ENCODE measurements at places on chromosomes 1 and 21.

DNA sequence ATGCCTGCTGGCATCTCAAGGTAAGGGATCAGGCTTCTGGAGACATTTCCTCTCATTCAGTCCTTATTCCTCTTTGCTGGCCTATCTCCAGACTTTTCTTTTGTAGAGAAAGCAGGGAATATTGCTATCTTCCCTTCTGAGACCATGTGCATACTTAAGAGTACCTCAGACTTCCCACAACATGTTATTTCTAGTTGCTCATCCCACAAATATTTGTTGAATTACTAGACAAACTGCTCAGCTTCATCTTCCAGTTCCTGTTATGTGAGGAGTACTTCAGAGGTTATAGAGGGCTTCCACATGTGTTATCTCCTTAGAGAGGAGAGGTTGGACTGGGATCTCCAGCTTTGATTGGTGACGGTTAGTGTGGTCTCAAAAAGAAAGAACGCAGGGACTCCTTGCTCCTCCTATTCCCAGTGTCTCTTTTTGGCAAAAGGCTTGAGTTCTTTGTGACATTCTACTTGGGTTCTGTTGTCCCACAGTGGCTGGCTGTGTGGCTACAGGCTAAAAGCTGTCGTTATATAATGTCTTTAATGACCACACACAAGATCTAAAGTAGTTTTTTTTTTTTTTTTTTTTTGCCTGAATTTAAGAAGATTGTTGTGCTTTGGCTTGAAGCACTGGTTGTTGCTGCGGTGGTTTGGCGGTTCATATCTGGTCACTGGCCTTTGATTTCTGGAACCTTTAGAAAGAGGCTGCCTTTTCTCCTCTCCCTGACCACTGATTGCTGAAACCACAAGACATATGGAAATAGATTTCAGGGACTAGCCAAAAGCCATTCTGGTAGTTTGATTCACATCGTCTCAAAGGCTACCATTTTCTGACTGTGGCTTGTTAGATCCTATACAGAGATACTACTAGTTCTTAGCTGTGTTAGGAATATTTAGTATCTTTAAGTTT lies 78.7 kb downstream of the FGGY start:
- peak; percentile 92 for DNase-seq

DNA sequence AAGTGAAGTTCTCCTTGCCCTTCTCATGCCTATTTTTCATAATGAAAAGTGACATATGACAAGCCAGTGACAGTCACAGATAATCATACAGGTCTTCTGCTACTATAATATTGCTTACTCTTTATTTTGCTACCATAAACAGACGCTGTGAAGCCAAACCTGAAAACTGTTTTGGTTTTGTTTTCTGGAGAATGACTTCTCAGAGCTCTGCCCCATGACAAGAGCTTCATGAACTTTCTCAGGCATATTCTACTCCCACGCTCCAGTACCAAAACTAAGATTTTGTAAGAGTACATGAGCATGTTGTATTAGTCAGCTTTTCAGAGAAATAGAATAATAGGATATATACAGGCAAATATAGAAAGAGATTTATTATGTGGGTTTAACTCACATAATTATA lies 64.3 kb upstream of the VTCN1 start:
- DNase-seq: peak; percentile 7

GRCh38 chr1:212641956-212642355 lies 33.4 kb downstream of the ATF3 start:
- peak; percentile 50 for DNase-seq

DNA sequence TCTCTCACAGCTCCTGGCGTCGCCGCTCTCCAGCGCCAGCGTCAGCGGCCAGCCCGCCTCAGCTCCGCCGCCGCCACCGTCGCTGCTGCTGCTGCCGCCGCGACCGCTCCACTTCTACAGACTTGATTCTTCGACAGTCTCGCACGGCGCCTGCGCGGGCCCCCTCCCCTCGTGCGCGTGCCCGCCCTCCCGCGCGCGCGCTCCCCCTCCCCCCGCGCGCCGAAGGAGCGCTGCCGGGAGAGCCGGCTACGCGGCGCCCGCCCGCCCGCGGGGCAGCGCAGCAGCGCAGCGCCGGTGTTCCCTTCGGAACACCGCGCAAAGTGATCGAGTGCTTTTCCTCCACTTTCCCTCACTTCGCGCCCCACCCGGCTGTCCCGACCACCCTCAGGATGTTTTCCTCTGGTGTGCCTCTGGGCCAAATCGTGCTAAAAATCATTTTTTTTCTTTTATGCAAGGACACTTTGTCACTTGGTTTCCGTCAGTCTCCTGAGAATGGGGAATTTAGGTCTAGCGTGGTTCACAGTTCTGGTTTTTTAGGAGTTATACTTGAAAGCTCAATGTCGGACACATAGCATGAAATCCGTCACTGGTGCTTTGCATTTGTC lies at the start of gene IRF2BP2:
TSS of gene IRF2BP2 (minus strand) at position 118 of the 605 bp plus-strand sequence. CDS start 684 bp downstream, outside the sequence.
- DNase-seq: peak; percentile 87

- no peak for DNase-seq
Measured at GRCh38 chr1:197632651-197633050, 142.6 kb downstream of the DENND1B start.

GRCh38 chr1:158115126-158115525 lies 65.6 kb upstream of the CD1D start:
- DNase-seq: no peak

- DNase-seq: no peak
Measured at GRCh38 chr1:91734761-91735160, 151.2 kb downstream of the TGFBR3 start.

DNA sequence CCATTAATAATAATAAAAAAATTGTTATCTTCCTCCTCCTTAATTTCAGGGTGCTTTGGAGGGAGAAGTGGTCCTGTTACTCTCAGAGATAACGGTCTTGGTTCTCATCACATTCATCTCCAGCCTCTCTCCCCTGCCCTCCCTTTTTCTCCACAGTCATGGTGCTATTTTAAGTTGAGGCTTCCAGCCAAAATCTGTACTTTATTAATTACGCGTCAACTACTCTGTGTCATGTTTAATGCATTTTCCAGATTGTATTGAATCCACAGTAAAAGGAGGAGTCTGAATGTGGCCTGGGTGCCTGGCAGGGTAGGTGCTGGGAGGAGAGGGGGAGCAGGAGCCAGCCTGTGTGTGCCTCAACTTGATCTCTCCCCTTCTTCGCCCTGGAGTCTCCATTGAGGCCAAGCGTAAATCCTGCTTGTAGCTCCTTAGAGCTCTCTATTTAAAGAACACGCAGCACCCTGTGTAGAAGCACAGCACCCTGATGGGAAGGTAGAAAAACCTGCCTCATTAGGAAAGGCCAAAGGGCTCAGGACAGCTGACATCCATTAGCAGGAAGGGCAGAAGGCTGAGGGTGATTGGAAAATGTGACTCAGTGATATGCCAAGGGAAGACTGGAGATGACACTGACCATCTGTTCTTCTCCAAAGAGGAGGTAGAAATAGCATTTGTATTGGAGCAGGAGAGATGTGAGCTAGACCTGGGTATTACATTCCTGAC lies 82.4 kb downstream of the PLXNA2 start:
- peak; percentile 65 for DNase-seq

GRCh38 chr21:45990741-45991605 lies 9.4 kb downstream of the COL6A1 start:
- no peak for DNase-seq

DNA sequence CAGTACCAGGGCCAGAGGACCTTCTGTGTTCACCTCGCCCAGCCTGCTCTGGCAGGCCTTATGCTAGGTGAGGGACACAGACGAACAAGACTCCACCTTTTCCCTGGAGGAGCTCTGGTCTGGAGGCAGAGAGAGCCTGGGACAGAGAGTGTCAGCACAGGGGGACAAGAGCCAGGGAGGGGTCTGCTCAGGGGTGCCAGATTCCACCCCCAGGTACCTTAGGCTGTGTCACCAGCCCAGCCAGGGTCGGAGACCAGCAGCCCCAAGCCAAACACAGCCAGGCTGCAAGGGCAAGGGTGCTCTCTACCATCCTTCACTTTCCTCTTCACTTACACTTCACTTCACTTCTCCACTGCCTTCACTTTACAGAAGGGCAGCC lies 4.3 kb upstream of the LRP8 start:
- DNase-seq: no peak

DNA sequence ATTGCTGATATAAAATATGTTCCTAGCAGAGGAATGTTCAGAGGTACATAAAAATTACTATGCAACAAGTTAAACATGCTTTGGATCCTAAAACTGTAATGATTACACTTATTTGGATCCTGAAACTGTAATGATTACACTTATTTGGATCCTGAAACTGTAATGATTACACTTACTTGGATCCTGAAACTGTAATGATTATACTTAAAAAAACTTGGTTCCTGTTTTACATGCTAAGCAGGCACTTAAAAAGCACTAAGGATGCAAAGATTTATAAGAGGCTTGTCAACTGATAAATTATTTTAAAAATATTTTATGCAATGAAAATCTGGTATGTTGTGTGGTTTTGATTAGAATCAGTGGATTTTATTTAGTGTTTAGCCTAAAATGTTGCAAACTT lies 47.7 kb downstream of the ZNHIT6 start:
- no peak for DNase-seq

DNA sequence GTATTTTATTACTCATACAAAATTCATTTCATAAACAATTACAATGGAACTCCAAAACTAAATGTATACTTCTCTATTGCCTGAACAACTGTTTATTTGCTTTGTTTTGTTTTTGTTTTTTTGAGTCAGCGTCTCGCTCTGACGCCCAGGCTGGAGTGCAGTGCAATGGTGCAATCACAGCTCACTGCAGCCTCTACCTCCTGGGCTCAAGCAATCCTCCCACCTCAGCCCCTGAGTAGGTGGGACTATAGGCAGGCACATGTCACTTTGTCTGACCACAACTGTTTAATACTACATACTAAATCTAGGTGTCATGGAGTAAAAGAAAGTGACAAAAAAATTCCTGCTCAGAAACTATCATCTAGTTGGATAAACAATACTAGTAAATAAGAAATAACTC lies 49.3 kb downstream of the RAB3GAP2 start:
- no peak for DNase-seq

DNA sequence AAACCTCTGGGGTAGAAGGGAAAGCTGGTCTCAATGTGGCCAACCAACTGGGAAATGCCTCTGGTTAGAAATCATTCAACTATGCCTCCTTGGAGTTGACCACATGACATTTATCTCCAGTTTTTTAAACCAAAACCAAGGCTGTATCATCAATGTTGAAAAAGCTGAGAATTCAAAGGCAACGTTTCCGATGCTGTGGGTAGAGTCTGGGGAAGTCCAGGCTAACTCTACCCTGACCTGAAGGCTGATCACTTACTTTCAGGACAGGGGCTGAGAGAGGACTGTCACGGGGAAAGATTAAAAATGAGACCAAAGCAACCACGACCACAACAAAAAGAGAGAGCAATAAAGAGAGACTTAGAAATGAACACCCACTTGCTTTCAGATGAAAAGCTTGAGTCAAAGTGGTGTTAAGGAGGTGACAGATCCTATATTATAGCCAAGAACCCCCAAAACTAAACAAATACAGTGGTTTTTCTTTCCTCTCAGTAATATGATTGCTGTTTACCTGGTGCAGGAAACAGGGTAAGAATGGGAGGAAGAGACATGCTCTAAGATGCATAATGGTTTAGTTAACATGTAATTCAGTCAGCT lies 90.8 kb upstream of the TNFSF4 start:
- DNase-seq: no peak

DNA sequence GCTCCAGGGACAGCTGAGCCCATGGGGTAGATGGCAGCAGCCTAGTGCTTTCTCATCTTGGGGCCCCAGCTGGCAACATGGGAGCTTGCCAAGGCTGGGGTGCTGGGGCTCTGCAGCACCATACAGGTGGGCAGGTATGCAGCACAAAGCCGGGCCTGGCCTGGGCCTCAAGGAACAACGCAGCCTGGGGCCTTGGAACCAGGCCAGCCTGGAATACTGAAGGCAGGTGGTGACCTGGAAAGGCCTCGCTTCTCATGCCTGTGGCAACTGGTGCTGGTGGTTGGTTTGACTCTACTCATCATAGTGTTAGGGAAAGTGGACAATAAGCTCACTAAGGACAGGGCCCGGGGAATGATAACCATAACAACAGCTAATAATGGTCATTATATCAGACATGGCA lies 27.0 kb upstream of the SDHB start:
- DNase-seq: no peak

- DNase-seq: no peak
Measured at GRCh38 chr1:174946031-174946430, 53.7 kb upstream of the CACYBP start.

DNA sequence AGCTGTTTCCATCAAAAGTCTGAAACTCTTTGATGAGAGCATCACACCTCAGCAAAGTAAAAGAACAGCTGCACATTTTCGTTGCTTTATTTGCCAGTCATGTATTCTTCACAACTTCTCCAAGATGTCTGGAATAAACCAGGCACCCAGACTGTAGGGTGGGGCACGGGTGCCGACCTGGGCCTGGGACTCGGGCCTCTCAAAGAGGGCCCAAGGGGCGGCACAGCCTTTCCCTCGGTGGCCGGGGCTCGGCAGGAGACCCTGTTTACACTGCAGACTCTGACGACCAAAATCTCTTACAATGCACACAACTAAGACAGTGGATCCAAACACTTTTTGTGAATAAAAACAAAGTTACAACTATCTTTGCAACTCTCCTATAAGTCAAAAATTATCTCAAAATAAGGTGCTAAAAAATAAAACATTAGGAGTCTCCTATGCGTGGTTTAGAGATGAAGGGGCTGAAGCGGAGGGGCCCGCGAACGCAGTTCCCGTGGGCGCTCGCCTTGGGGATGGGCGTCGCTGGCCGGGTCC lies 696 bp downstream of the LSS start:
- no peak for DNase-seq

GRCh38 chr1:64133036-64133435 lies 70.4 kb upstream of the UBE2U start:
- peak; percentile 98 for DNase-seq

DNA sequence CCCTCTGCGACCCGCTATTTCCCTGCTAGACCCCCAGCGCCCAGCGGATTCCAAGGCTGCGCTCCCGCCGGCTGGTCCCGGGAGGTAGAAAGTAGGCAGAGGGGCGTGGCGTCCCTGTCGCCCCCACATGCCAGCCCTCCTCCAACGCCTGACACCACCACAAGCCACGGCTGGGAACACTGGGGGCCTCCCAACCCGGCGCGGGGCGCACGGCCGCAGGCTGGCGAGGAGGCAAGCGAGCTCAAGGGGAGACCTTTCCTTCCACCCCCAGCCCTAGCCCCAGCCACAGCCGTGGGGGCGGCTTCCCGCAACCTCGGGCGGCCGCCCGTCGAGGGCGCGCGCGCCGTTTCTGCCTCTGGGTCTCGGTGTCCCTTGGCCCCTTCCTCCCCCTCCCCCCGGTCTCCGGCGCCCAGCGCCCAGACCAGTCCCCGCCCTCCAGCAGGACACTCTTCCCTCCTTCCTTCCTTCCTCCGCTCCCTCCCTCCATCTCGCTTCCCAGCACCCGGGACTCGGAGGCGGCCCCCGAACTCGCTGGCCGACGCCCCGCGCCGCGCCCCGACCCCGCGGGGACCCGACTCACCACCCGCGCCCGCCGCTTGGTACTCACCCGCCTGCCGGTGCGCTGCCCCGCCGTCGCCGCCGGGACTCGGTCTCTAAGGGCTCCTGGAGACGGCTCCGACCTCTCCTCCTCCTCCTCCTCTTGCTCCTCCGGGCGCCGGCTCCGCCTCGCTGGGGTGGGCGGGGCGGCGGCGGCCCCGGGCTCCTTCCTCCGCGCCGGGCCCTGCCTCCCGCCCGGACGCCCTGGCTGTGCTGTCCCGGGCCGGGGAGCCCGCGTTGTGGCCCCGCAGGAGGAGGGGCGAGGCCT lies at the start of gene GNG12:
TSS of gene GNG12 (minus strand) at position 731 of the 865 bp plus-strand sequence. CDS start 125,781 bp downstream, outside the sequence.
- DNase-seq: peak; percentile 74

GRCh38 chr1:53001128-53001527 lies 60.9 kb upstream of the PODN start:
- DNase-seq: no peak

Measured in foreskin fibroblast (primary cell).